ENCODE measurements at places on chromosomes 4 and X. TPM values are rescaled to one million over a fixed set of nuclear protein-coding genes. Genes with fewer than 3 reads are reported as not detected.

The NAP1L3 gene
- total RNA-seq = 37.9 TPM

The ARAF gene
- total RNA-seq = 29.8 TPM

DNA sequence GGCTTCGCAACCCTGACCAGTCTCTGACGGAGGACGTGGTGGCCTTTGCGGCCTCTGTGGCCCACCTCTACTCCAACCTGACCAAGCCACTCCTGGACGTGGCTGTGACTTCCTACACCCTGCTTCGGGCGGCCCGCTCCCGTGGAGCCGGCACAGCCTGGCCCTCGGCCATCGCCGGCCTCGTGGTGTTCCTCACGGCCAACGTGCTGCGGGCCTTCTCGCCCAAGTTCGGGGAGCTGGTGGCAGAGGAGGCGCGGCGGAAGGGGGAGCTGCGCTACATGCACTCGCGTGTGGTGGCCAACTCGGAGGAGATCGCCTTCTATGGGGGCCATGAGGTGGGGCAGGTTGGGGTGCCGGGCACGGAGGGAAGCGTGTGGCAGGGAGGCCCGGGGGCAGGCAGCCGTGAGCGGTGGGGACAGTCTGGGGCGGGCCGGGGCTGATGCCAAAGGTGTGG lies 1.2 kb downstream of the ABCD1 start:
- DNase-seq = no peak

GRCh38 chrX:12567857-12568256 lies 223.4 kb upstream of the PRPS2 start:
- DNase-seq = no peak

DNA sequence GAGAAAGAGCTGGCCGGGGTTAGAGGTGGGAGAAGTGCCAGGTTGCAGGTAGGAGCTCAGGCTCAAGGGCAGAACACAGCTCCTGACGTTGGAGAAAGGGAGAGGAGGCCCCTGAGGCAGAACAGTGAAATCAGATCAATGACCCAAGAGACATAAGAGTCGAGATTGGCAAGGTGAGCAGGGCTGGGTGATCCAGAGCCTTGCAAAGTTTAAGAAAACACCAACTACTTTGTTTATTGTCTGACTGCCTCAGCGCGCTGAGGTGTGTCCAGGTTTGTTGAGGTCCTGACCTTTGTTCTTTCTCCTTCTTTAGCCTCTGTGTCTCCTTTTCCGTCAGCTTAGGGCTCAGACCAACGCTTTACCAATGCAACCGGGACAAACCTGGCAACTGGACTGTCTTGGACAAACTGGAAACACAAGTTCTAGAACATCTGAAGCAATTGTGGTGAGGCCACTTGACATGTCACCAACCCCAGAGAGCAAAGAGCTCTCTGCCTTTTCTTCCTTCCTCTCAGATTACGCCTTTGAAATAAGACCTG lies 28.3 kb downstream of the CHRNA9 start:
- peak; percentile 47 for DNase-seq

- no peak for DNase-seq
Observed at GRCh38 chr4:2842687-2843262, 869 bp upstream of the ADD1 start.

The ANOS1 gene
- 6.4 TPM for total RNA-seq

DNA sequence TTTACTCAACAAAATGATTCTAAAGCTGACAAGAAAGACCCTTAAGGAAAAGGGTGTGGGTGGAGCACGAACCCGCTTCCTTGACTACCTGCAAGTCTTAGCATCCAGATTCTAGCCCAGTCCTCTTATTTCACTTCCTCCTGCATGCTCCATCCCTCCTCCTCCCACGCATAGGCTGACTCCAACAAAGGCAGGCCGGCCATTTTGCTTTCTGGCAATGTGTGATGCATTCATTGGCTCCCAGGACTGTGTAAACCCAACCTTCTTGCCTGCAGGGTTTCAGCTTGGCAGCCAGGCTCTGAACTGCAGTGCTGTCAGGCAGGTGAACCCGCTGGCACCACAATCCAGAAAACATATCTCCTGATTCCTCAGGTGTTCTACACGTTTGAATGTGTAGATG lies 39.3 kb downstream of the RTL9 start:
- DNase-seq = no peak

DNA sequence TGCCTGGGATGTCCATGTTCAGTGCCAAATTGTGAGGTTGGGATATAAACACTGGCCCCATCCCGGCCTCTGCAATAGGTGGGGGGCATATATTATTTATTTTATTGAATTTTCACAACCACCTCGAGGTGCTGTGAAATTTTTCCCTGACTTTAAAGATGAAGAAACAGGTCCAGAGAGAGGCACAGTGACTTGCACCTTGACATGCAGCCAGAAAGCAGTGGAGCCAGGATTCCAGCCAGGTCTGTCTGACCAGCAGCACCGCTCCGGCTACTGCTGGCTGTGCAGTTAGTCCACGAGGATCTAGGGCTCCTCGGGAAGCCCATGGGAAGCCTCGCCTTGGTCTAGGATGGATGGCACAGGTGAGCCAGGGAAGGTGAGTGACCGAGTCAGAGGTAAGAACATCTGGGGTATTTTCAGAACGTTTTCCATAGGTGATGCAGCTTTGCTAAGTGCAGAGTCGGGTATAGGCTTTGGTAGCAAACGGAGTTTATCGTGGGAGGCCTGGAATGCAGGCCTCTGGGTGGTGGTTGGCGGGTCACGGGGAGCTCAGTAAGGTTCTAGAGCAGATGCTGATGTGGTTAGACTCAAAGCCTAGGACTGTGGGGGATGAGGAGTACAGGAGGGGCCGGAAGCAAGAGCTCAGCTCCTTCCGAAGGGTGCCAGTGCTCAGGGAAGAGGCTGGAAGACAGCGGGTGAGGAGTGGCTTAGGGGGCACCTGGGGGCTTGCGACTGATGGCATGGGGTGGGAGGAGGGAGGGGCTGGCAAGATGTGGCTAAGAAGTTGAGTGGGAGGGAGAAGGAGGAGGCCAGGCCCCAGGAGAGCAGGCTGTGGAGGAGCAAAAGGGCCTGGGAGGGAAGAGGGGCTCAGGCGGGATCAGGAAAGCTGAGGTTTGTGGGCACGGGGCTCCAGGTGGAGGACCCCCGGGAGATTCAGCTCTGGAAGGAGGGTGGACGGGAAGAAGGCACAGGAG lies 107.7 kb upstream of the LRPAP1 start:
- no peak for DNase-seq

DNA sequence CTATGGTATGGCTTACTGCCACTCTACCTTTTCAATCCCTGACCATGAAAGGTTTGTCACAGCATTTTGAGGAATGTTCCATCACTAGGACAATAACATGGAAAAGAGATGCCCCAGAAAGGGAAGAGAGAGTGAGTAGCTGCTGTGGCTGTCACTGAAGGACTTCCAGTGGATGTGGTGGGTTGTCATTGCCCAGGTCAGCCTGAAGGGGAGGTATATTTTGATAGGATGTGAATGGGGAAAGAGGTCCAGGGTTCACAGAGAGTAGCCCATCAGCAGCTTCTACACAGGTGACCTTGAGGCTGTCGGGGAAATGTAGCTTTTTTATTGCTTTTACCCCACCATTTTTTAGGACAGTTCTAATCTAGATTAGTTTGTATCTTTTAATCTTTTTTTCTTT lies 30.8 kb downstream of the MTM1 start:
- no peak for DNase-seq

DNA sequence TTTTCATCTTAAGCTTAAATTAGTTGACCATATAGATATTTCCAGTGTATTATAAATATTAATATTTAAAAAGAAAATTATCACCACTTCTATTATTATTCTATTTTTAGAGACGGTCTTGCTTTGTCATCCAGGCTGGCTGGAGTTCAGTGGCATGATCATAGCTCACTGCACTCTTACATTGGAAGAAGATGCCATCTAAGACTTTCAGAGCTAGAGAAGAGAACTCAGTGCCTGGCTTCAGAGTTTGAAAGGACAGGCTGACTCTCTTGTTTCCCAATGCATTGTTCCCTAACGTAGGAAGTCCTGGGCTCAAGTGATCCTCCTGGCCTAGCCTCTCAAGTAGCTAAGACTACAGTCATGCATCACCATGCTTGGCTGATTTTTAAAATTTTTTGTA lies 75.9 kb downstream of the FIP1L1 start:
- no peak for DNase-seq

GRCh38 chr4:143384381-143384994 lies 47.8 kb downstream of the GAB1 start:
- DNase-seq = no peak

The GAGE2A gene
- not detected for total RNA-seq

DNA sequence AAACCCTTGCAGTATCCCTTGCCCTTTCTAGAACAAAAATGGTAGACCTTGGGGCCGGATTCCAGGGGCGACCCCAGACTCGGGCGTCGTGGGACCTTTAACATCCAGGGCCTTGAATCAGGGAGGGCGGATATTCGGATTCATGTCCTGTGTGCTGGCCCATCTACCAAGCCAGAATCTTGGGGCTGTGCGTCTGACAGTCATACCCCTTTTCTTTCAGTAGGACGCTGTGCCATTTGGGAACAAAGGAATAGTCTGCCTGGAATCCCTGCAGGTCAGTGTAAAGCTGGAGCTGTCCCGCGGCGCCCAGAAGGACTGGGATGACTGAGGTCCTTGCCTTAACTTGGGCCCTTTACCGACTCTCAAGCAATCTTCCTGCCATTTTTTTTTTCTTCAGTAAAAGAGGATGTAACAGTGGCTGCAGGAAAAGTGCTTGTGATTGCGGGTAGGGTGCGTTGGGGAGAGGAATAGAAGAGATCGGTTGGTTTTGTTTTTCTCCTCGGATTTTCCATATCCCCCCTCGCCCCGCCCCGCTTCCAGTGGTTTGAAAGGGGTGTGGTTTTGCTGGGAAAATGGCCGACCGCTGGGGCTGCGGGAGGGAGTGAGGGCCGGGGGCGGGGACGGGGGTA lies 518 bp downstream of the ARMCX1 start:
- peak; percentile 64 for DNase-seq

DNA sequence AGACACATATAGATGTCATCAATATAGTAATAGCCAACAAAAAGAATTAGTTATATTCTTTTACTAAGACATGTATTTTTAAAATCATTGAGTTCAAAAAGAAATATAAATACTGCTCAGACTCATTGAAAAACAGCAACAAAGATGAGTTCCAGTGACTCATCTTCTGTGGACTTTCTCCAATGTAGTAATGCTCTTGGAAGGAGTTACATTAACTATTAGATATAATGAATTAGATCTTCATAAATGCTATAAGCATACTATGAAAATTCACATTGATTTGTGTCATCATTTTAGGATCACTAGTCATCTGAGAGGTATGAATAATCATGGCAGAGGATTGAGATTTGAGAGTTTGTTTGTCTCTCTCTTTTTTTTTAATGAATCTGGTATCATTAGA lies 547.8 kb upstream of the PCDH7 start:
- DNase-seq = no peak

GRCh38 chr4:169307576-169307975 lies 36.8 kb upstream of the SH3RF1 start:
- DNase-seq = peak; percentile 55

DNA sequence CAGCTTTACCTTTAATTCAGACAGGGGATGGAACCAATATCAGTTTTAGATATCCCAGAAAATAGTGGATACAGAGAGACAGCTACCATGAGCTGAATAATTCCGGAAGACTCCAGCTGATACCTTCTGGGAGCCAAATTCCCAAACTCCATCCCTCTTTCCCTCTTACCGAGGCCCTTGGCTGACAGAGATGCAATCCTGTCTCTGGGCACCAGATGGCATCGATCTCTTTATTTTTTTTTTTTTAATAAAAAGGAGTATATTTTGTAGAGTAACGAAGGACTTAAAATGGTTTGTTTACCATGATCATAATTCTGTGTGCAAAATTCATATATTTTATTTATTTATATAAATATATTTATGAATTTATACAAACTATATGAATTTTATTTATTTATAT lies 31.0 kb downstream of the RAB40A start:
- no peak for DNase-seq

DNA sequence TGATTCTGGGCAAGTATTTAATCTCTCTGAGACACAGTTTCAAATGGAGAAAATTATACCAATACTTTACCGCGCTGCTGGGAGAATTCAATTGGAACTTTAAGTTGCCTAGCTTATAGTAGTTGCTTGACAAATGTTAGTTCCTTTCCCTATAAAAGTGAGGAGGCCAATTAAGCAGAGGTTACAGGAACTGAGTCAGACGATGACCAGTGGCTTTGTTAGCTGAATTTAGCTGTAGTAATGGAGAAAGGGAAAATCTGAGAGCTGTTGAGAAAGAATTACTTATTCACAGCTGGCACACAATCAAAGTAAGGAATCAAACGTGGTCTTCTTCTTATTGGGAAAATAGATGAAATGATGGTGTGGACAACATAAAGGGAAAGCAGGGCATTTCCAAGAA lies 29.6 kb downstream of the SMARCA1 start:
- no peak for DNase-seq

- DNase-seq = no peak
Observed at GRCh38 chr4:88865046-88865445, 167.4 kb upstream of the NAP1L5 start.

The CT45A5 gene
- total RNA-seq = not detected

The NWD2 gene
- under 0.01 TPM for total RNA-seq

The CTBP1 gene
- total RNA-seq = 169 TPM

Data from hepatocyte (in vitro differentiated cells).